ENCODE measurements at places on chromosomes 7 and 10. TPM values are rescaled to one million over a fixed set of nuclear protein-coding genes. Genes with fewer than 3 reads are reported as not detected.

DNA sequence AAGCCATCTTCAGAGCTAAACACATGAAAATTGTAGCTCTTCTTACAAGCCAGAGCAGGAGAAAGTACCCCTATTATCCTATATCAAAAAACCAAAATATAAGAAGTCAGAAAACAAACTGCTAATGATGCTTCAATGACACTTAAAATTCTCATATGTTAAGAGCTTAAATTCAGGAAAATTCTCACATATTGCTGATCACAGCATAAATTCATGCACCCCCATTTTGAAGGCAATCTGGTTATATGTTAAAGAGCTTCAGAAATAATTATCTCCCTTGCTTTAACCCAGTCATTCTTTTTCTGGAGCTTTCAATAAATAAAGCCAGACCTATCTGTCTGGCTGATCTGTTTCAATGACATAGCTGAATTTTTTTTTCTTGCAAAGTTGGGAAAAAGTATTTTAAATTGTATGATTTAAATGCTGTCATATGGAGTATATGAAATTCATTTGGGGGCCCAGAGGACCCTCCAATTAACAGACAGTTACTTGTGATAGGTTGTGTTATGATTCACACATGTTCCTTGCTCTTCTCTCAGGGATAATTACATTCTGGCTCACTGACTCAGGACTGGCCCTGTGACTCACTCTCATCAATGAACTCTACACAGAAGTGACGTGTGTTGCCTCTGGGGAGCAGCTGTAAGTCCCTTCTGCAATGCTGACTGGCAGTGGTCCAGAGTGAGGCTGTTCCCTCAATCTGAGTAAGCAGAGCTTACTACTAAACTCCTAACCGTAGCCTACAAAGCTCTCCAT lies 85.2 kb downstream of the HGF start:
- peak; percentile 100 for DNase-seq

GRCh38 chr10:58322072-58322834 lies 12.6 kb upstream of the UBE2D1 start:
- no peak for DNase-seq

- no peak for DNase-seq
Measured at GRCh38 chr10:72310241-72310633, 36.5 kb downstream of the DDIT4 start.

- DNase-seq = no peak
Measured at GRCh38 chr10:110474826-110475225, 22.9 kb upstream of the DUSP5 start.

- no peak for DNase-seq
Measured at GRCh38 chr10:76769582-76769981, 868.0 kb downstream of the KCNMA1 start.

- DNase-seq = peak; percentile 56
Measured at GRCh38 chr7:47577321-47577919, 4.5 kb downstream of the TNS3 start.

- no peak for DNase-seq
Measured at GRCh38 chr7:139423091-139423490, 60.4 kb downstream of the KLRG2 start.

DNA sequence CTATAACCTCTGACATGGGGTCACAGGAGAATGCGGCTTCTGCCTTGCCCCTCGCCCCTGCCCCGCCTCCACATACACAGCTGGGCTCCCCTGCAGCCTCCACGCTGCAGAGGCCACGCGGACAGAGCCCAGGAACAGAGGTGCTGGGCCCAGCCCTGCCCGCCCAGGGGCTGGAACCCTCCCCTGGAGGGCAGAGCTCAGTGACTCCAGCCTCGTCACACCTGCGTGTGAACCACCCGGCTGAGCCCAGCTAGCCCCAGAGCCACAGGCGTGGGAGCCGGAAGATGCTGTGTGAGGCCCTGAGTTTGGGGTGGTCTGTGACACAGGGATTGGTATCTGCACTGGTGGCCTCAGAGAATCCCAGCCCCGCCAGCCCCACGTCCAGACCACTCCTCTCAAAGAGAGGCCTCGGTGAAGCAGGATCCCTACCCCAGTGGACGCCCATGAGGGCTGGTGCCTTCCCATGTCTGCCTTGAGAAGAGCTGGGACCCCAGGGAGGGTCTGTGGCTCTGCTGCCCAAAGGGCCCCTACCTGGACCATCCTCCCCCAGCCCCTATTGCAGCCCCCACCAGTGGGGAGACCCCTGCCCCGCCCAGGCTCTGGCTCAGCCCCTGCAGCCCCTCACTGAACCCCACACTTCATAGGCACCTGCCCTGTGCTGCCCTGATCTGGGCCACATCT lies 8.1 kb upstream of the ADAP1 start:
- no peak for DNase-seq

GRCh38 chr10:66180021-66180420 lies 745.8 kb upstream of the LRRTM3 start:
- no peak for DNase-seq

- DNase-seq = no peak
Measured at GRCh38 chr7:78444267-78444666, 645.7 kb downstream of the PHTF2 start.

Gene COL1A2
- 2,400 TPM for total RNA-seq

Gene TEX36
- total RNA-seq = not detected

Gene NPTX2
- total RNA-seq = under 0.01 TPM

Gene CREB3L2
- total RNA-seq = 39.3 TPM

Data from fibroblast of lung (primary cell).